Renal cortical epithelial cell (primary cell): ENCODE measurements at places on chromosomes 1 and 21.

DNA sequence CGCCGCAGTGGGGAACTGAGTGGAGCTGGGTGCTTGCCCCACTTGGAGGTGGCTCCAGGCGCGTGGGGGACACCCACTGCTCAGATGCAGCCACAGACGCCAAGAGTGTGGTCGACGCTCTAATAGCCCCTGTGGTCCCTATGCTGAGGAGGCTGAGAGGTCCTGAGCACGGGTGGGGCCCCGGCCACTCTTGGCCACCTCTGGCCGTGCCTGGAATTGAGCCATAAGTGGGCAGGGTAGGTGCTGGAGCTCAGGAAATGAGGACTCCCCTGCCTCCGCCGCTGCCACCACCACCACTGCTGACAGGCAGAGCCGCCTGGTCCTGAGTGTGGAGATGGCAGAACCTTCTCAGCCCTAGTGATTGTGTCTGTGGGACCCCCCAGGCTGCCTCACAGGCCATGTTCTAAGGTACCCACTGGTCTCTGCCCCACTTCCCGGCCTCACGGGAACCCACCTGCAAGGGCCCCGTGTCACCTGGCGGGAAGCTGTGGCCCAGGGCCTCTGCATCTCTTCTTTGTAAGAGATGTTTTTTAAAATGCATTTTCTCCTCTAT lies 34.6 kb upstream of the DIP2A start:
- DNase-seq, result no peak

- DNase-seq, result no peak
Observed at GRCh38 chr1:48341221-48341620, 118.7 kb downstream of the SLC5A9 start.

DNA sequence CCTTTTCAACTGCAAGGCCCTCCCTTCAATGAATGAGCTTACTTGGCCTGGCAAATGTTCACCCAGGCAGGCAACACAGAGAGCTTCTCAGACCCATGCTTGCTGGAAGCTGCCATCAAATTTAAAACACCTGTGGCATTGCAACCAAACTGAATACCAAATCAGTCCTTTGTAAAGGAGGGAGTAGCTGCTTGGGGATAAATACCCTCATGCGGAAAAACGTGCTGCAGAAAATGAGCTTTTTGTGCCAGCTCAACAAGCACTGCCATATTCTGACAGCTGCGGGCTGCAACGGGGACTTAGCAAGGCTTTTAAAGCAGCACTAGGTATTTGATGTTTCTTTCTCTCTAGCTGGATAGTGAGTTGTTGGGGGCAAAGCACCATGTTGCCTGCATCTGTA lies 119.7 kb downstream of the PLPPR4 start:
- DNase-seq, result no peak

- DNase-seq, result no peak
Observed at GRCh38 chr1:34360574-34360973, 183.9 kb downstream of the C1orf94 start.

- DNase-seq, result no peak
Observed at GRCh38 chr1:208909011-208909984, 665.1 kb upstream of the PLXNA2 start.

DNA sequence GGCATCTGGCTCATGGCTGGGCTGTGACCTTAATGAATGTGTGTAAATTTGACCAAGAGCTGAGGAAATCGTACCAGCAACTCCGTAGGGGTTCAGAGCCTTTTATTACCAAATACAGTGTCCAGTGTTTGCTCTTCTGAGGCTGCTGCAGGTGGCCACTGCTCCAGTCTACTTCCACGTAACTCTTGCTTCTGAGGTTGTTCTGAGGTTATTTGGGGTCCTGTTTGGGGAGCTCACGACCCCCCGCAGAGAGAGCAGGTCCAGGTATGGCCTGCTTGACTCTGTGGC lies 33.6 kb downstream of the MAN1C1 start:
- DNase-seq, result no peak

DNA sequence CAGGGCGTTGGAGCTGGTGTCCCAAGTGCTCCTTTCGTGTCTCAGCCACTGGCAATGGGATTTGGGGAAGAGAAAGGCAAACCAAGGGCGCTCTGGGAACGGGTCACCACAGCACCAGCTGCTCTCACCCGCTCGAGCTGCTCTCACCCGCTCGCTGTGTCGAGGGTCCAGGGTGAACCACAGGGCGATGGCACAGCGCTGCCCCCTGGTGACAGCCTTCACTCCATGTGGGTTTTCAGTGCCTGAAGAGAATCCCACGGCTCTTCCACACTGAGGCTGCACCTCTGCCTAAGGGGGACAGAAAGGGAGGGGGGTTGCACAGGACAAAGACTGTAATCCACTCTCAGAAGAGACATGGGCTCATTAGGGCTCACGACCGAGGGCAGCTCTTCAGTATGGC lies 7.1 kb upstream of the CLDN19 start:
- DNase-seq, result no peak

DNA sequence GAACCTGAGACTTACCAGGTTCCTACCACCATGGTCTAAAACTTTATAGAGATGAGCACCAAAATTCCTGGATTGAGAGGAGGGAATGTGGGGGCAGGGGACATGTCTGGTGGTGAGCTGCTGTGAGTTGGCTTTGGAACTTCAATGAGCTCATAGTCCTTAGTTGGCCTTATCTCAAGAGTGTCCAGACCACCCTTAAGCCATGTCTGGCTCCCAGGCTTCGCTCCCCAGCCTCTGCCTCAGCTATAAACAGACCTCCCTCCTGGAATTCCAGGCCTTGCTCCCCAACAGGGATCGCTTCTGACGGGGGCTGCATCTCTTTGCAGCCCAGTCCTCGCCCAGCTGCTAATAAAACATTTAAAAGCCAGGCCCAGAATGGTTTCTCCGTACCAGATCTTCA lies 19.5 kb downstream of the ATF3 start:
- no peak for DNase-seq

DNA sequence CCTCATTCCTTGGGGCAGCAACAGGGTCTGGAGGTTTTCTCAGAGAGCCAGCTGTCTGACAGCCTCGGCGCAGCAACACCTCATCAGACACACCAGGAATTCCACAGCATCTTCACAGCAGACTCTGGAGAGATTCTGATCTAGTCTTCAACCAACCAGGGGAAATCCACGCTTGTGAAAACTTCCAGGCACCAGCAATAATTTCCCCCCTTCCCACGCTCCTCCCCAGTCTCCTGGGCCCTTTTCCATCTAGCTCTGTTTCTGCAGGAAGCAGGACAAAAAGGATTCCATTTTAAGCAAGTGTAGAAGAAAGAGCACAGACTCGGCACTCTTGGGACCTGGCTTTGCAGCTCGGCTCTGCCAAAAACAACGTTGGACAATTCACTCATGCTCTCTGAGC lies 44.3 kb upstream of the CAPZB start:
- no peak for DNase-seq
